ENCODE measurements at places on chromosomes 1 and 21. TPM values are rescaled to one million over a fixed set of nuclear protein-coding genes. Genes with fewer than 3 reads are reported as not detected.

- DNase-seq: peak; percentile 71
Measured at GRCh38 chr1:89358287-89358893, 5.5 kb upstream of the GBP6 start.

FAM151A gene
- not detected for total RNA-seq

FABP3 gene
- total RNA-seq: 1.3 TPM

ZBTB8OS gene
- total RNA-seq: 25.0 TPM

FAAH gene
- total RNA-seq: 0.64 TPM

SPEN gene
- total RNA-seq: 10.8 TPM

DNA sequence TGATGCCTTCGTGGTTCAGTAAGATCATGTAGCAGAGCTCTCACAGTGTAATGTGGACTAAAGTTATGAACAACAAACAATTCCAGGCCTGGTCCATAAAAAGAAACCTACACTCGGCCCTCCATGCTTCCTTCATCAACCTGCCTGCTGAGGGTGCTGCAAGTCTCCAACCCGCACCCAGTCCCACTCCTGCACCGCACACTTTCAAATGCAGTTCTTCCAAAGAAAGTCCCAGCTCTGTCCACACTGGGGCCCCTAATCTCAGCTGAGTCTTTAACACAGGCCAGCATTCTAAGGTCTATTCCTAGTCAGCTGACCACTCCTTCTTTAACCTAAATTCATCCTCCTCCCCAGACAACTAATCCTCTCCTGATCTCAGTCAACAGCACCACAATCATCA lies 71.5 kb upstream of the NR5A2 start:
- no peak for DNase-seq

GRCh38 chr1:176149939-176150807 lies 56.9 kb downstream of the COP1 start:
- peak; percentile 21 for DNase-seq

DNA sequence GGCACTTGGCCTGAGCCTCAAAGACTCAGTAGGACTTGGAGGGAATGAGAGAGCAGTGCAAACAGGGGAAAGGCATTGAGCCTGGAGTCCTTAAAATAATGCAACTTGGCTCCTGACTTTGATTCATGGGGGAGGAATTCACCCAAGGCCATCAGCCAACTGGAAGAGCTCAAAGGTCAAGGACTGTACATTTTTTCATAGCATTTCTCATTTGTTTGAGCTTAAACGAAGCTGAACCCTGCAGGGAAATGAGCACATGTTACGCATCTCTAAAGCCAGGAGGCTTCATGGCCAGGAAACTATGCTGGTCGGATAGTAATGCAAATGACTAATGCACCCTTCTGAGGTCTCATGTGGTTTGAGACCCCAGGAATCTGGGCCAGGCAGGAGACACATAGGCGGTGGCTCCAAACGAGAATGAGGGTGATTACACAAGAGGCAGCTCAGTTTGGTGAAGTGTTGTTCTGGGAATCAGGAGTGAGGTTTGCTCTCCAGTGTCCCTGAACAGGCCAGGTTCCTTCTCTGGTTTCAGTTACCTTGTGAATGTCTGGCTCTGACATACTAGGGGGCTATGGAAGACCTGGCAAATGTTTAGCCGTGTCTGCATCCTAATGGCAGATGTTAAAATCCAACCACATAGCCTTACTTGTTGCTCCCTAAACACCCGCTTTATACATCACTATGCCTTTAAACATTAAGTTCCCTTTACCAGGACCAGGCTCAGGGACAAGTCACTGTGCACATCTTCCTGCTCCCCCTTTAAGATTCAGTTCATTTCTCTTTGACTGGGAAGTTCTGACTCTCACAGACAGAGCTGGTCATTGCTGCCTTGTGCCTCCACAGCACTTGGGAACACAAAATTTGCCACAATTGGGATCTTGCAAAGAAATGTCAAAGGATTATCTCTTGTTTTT lies 503.9 kb upstream of the USP24 start:
- no peak for DNase-seq

DNA sequence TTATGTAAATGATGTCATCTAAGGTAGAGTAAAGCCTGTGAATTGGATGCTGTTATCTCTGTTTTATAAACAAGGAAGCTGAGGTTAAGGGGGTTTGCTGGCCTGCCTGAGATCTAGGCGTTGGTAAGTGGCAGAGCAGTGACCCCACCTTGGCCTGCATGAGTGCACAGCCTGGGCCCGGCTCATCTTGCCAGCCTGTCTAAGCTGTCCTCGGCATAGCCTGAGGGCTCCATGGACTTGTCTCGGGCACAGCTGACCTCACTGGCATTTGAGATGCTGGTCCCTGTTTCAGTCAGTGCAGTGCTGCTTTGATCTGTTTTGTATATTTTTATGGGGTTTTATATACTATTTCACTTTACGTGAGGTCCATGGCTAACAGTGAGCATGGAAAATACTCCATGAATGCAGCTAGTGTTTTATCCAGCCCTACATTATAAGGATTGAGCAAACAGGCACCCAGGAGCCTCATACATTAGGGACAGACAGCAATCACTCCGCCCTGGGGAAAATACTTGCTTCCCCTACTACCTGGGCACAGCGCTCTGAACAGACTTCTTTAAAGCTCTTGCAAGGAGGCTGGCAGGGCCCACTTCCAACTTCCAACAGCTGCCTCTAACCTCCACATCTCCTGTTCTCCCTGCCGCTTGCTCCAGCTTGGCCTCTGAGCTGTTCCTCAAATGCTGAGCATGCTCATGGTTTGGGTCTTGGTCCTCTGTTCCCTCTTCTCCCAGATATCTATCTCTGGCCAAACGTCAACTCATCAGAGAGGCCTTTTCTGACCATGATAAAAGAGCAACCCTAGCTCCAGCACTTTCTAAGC lies 150.6 kb upstream of the HMGB4 start:
- no peak for DNase-seq

IPP gene
- total RNA-seq: 5.3 TPM

GRCh38 chr1:193025218-193025617 lies 33.9 kb downstream of the UCHL5 start:
- DNase-seq: no peak

RPE65 gene
- not detected for total RNA-seq

ECM1 gene
- total RNA-seq: under 0.01 TPM

OR2L13 gene
- total RNA-seq: not detected

HMGN1 gene
- total RNA-seq: 216 TPM

GRCh38 chr21:28789523-28789922 lies 203.2 kb downstream of the LTN1 start:
- DNase-seq: no peak

- DNase-seq: no peak
Measured at GRCh38 chr21:45196620-45197019, 91.1 kb downstream of the POFUT2 start.

DMBX1 gene
- total RNA-seq: not detected

GRCh38 chr1:243748227-243748626 lies 101.8 kb downstream of the AKT3 start:
- no peak for DNase-seq

S100A10 gene
- 126 TPM for total RNA-seq

DNA sequence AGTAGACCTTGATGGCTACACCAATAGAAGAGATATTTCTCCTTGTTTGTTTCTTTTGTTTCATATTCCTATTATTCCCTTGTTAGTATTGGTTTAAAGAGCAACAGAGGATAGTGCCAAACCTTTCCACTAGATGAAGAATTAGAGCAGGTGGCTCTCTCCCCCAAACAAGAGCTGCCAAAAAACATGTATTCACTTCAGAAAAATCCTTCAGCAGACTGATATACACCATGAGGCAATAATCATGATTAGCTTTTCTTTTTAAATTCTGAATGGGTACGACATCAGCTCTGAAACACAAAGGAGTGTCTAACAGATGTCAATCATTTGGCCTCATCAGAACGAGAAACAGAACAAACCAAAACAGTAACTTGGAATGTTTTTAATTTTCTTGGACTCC lies 67.3 kb upstream of the MAP10 start:
- no peak for DNase-seq

WARS2 gene
- total RNA-seq: 14.8 TPM

GRCh38 chr1:16178596-16179497 lies 23.0 kb upstream of the EPHA2 start:
- no peak for DNase-seq

- no peak for DNase-seq
Measured at GRCh38 chr1:54849219-54850068, 37.6 kb downstream of the DHCR24 start.

DNA sequence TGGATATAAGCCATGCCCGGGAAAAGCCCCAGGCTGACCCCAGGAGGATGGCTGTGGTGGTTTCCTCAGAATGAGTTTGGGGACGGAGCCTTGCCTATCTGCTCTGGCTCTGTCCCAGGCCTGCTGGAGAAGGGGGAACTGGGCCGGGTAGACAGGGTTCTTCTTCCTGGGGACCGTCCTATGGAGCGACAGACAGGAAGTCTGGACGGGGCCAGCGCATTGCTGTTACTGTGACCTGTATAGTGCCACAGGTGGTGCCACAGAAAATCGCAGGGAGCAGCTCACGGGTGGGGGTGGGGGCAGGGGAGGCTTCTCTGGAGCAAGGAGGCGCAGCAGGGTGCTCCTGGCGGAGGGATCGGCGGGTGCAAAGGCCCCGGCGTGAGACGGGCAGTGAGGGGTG lies 36.4 kb downstream of the CFAP74 start:
- DNase-seq: no peak

- peak; percentile 95 for DNase-seq
Measured at GRCh38 chr1:163168053-163168452, 34.7 kb downstream of the RGS5 start.

GRCh38 chr1:14516974-14517840 lies 81.3 kb upstream of the KAZN start:
- no peak for DNase-seq

FCRL5 gene
- not detected for total RNA-seq

USH2A gene
- not detected for total RNA-seq

CAMTA1 gene
- total RNA-seq: 37.6 TPM

DNA sequence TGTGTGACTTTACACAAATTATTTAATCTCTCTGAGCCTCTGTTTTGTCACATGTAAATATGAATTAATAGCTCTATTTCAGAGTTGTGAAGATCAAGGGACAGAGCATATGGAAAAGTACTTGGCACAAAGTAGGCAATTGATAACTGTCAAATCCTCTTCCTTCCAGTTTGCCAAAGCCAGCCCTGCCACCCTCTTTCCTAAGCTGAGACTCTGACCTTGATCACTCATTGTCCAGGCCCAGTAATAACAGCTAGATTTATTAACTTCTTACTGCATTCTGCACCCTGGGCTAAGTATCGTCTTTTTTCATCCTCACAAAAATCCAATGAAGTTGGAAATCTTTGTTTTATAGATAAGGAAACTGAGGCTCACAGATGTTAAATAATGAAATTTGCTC lies 70.8 kb upstream of the ATP1A1 start:
- DNase-seq: no peak

MAB21L3 gene
- not detected for total RNA-seq

GRCh38 chr1:164905869-164906268 lies 346.9 kb downstream of the PBX1 start:
- DNase-seq: no peak

ZNF648 gene
- total RNA-seq: not detected

RNU1-3 gene
- total RNA-seq: under 0.01 TPM

MTOR gene
- total RNA-seq: 62.8 TPM

- DNase-seq: no peak
Measured at GRCh38 chr1:204345438-204345841, 14.3 kb downstream of the PLEKHA6 start.

BTBD19 gene
- 3.3 TPM for total RNA-seq

DNA sequence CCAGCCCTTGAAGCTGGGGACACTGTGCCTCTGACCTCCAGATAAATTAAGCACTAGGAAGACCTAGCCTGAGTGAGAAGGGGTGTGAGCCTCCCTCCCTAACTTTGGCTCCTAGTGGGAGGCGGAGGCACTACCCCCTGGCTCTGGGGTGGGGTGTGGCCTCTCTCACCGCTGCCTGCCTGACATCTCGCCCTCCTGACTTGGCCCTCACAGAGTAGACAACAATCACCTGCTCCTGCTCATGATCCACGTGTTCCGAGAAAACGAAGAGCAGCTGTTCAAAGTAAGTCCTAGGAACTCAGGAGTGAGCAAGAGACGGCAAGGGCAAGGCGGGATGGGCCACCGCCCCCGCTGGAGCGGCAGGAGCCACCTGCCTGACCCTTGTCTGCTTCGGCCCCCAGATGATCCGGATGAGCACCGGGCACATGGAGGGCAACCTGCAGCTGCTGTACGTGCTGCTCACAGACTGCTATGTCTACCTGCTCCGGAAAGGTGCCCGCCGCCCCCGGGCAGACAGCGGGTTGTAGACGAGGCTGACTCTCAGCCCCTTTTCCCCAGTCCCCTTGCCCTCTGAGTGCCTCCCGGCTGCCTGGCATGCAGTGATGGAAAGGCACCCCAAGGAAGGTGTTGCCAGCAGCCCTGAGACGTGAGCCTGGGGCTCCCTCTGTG lies 8.1 kb upstream of the SLC25A34 start:
- no peak for DNase-seq

KRTAP21-2 gene
- not detected for total RNA-seq

- DNase-seq: no peak
Measured at GRCh38 chr1:157087030-157087429, 12.6 kb downstream of the ETV3L start.

Data from dermis microvascular lymphatic vessel endothelial cell (primary cell).